SJSA1 (cell line): ENCODE measurements at places on chromosomes 5 and 9. TPM values are rescaled to one million over a fixed set of nuclear protein-coding genes. Genes with fewer than 3 reads are reported as not detected.

GRCh38 chr5:54874337-54875021 lies 110.9 kb downstream of the ESM1 start:
- H3K27me3 ChIP-seq: no peaks in the 10 kb centered on the region; the same call in 1 of the 2 replicates
- H3K4me3 ChIP-seq: no peak overlapping the region
- H3K36me3 ChIP-seq: no peaks in the 10 kb centered on the region
- H3K27ac ChIP-seq: no peak overlapping the region
- H3K4me1 ChIP-seq: peaks cover 8% of the 10 kb centered on the region; the same call in 1 of the 2 replicates
- no peak for DNase-seq

TAL2 gene
- total RNA-seq: not detected in 2 replicates

- no peak overlapping the region for H3K27ac ChIP-seq
- DNase-seq: no peak
- no peaks in the 10 kb centered on the region for H3K4me1 ChIP-seq
- H3K27me3 ChIP-seq: no peaks in the 10 kb centered on the region
- no peaks in the 10 kb centered on the region for H3K36me3 ChIP-seq
- no peak overlapping the region for H3K4me3 ChIP-seq
Observed at GRCh38 chr9:31355965-31356364, 1028.5 kb upstream of the ACO1 start.

DPM2 gene
- total RNA-seq: 20.4 and 24.5 TPM in 2 replicates

GRCh38 chr5:95374061-95374460 lies 17.1 kb upstream of the FAM81B start:
- H3K36me3 ChIP-seq: no peaks in the 10 kb centered on the region
- H3K4me3 ChIP-seq: no peak overlapping the region
- H3K4me1 ChIP-seq: no peaks in the 10 kb centered on the region

- no peak overlapping the region for H3K4me3 ChIP-seq
- no peak overlapping the region for H3K27ac ChIP-seq
- peaks cover 33% of the 10 kb centered on the region for H3K4me1 ChIP-seq
- peaks cover 75% of the 10 kb centered on the region for H3K36me3 ChIP-seq
- no peaks in the 10 kb centered on the region for H3K27me3 ChIP-seq
Observed at GRCh38 chr5:95899829-95900228, 61.8 kb downstream of the ELL2 start.

DNA sequence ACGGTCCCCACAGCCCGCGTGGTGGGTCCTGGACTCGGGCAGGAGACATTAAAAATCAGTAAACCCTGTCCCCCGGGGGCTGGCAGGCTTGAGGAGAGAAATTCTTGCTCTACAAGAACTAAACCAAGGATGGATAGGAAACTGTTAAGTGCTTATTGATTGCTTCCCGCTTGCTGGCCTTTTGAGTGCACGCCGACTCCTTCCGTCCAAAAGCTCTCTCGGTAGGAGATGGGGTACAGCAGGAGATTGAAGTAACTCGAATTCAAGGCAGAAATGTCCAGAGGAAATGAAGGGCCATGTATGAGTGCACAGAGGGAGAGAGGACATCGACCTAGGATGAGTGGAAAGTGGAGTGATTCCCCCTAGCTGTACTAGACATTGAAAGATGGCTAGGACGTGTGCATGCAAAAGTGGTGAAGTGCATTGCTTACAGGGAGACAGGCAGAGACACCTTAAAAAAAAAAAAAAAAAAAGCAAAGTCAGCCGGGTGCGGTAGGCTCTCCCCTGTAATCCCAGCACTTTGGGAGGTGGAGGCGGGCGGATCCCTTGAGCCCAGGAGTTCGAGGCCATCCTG lies 923 bp downstream of the RECK start:
- DNase-seq: no peak
- peak overlapping the region; percentile 88 for H3K4me3 ChIP-seq
- peaks cover 8% of the 10 kb centered on the region; the same call in 1 of the 2 replicates for H3K4me1 ChIP-seq
- no peaks in the 10 kb centered on the region for H3K27me3 ChIP-seq
- 0 out of 2 replicates have a peak overlapping the region, but pooled peaks have one; percentile 55 for H3K27ac ChIP-seq
- peaks cover 4% of the 10 kb centered on the region; the same call in 1 of the 2 replicates for H3K36me3 ChIP-seq

SLC6A18 gene
- total RNA-seq: not detected in 2 replicates

GRCh38 chr9:94909250-94909894 lies 182.9 kb downstream of the AOPEP start:
- no peak overlapping the region for H3K27ac ChIP-seq
- no peak for DNase-seq
- H3K4me1 ChIP-seq: peaks cover 35% of the 10 kb centered on the region
- no peaks in the 10 kb centered on the region for H3K36me3 ChIP-seq

SH3PXD2B gene
- 23.2 and 32.3 TPM in 2 replicates for total RNA-seq
